ENCODE measurements at places on chromosomes 12 and 14. TPM values are rescaled to one million over a fixed set of nuclear protein-coding genes. Genes with fewer than 3 reads are reported as not detected.

DNA sequence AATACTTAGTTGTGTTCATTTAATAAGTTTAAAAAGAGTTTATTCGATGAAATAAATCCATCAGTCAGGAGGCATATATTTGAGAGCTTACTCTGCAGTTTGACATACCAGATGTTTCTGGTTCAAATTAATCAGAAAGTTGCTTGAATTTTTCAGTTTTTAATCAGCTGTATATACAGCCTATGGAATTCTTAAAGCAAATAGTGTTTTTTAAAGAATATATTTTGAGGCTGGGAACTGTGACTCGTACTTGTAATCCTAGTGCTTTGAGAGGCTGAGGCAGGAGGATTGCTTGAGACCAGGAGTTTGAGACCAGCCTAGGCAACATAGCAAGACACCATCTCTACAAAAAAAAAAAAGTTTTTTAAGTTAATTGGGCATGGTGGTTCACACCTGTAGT is 112.1 kb downstream of the MON2 start:
- peaks cover 8% of the 10 kb centered on the region for H3K4me1 ChIP-seq
- H3K27me3 ChIP-seq: no peaks in the 10 kb centered on the region
- H3K4me3 ChIP-seq: no peak overlapping the region
- peaks cover 12% of the 10 kb centered on the region for H3K36me3 ChIP-seq

- H3K36me3 ChIP-seq: peaks cover 2% of the 10 kb centered on the region
- no peaks in the 10 kb centered on the region for H3K4me1 ChIP-seq
- peaks cover 27% of the 10 kb centered on the region for H3K27me3 ChIP-seq
- no peak for DNase-seq
- H3K4me3 ChIP-seq: no peak overlapping the region
Measured at GRCh38 chr12:131671276-131671675, 39.6 kb upstream of the SFSWAP start.

GRCh38 chr12:49560695-49561094 is 7.2 kb downstream of the MCRS1 start:
- peaks cover 11% of the 10 kb centered on the region for H3K4me1 ChIP-seq
- H3K27me3 ChIP-seq: no peaks in the 10 kb centered on the region
- H3K36me3 ChIP-seq: peaks cover 36% of the 10 kb centered on the region

DNA sequence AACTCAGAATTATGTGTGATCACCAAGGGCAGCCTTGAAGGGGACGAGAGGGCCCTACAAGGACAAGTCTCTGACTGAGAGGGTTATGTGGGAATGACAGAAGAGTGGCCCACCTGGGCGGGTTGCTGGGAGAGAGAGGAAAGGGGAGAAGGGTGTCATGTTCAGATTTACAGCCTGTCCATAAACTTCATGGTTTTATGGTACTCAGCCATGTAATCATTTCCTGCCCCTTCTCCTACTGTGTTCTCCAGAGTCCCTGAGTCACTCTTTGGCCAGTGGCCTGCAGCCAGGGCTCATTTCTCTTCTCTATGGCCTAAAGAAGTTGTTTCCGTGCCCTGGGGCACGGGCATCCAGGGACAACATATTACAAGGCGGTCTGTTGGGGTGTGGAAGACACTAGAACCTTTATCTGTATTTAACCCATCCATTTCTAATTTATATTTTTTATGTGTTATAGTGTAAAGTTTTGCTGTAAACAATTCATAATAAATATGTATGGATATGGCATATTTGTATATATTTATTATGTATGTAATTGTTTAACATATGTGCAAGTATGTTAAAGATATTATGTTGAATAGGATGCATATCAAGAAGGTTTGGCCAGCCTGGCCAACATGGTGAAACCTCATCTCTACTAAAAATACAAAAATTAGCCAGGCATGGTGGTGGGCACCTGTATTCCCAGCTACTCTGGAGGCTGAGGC is 26.9 kb downstream of the DDX47 start:
- no peaks in the 10 kb centered on the region for H3K27me3 ChIP-seq
- H3K4me1 ChIP-seq: peaks cover 34% of the 10 kb centered on the region
- DNase-seq: no peak
- H3K4me3 ChIP-seq: no peak overlapping the region
- peak overlapping the region; percentile 92 for H3K27ac ChIP-seq
- no peaks in the 10 kb centered on the region for H3K36me3 ChIP-seq

The RASSF9 gene
- total RNA-seq: 0.44 TPM

The C3AR1 gene
- 0.27 TPM for total RNA-seq

DNA sequence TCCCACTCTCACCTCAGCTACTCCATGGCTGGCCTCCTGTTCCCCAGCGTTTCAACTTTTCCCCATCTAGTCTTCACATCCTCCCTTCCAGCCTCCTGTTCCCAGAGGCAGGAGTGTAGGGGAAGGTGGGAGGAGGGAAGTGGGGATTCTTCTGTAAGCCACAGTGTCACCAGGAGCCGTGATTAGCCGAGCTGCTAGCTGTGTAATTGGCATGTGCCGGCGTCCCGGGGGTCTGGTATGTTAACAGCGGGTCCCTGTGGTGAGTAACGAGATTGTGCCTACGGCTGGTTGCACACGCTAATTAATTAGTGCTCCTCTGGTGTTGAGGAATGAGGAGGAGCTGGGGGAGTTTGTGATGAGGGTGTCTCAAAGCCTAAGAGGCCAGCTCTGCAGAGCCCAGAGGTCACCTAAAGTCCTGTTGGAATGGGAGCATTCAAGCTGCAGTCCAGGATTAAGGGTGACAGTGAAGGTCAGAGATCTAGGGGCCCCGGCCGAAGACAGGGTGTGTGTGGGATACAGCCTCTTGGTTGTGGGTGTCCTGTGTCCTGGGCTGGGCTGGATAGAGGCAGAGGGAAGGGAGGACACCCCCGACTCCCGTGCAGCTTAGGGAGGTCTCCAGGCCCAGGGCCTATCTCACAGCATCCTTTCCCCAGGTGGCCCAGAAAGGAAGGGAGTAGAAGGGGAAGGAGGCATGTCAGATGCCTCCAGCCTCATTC is 10.0 kb upstream of the CALCOCO1 start:
- peaks cover 48% of the 10 kb centered on the region for H3K27me3 ChIP-seq
- peaks cover 19% of the 10 kb centered on the region for H3K4me1 ChIP-seq
- H3K36me3 ChIP-seq: no peaks in the 10 kb centered on the region

DNA sequence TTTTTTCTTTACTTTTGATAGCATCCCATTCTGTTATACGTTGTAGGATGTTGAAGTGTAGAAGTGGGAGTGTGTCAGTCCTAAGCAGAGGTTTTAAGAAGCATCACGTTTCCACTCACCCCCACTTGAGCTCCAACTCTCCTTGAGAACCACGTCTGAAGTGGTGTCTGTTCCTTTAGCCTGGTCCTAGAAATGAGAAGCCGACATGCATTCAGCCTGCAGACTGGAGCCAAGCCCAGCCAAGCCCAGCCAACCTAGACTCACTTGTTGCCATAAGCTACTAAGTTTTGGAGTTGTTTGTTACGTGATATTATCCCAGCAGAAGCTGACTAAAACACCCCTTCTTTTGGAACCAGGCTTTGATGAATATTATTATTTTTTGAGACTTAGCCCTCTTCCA is 4.4 kb upstream of the ELK3 start:
- no peaks in the 10 kb centered on the region for H3K27me3 ChIP-seq
- no peak for DNase-seq
- H3K4me1 ChIP-seq: no peaks in the 10 kb centered on the region
- H3K36me3 ChIP-seq: peaks cover 2% of the 10 kb centered on the region
- H3K27ac ChIP-seq: no peak overlapping the region
- H3K4me3 ChIP-seq: no peak overlapping the region

The DCN gene
- 2,473 TPM for total RNA-seq

DNA sequence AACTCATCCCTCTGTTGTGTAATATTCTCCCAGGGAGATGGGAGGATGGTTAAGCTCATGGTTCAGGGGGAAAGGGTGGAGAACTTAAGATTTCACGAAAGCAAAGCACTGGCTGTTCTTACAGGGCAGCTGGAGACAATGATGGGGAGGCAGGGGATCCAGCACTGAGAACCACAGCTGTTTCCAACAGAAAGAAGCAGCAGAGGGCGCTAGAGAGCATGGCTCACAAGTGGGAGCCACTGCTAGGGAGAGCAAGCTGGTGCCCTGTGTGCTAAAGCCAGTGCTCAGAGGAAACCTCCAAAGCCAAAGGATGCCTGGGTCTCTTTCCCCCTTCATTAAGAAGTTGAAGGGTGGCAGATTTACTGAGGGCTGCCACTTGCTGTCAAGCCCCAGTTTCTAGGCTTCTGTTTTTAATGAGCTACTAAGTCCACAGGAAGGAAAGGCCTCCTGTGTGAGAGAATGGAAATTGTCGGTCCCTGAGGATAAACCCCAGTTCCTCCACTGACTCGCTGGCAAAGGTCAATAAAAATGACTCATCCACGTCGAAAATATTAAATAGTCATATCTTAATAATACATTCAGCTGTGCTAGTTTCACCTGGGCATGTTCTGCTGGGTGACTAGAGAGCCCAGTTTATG is 199.7 kb downstream of the ANO2 start:
- peaks cover 2% of the 10 kb centered on the region for H3K27me3 ChIP-seq
- H3K27ac ChIP-seq: no peak overlapping the region
- H3K36me3 ChIP-seq: no peaks in the 10 kb centered on the region
- DNase-seq: no peak
- H3K4me3 ChIP-seq: no peak overlapping the region

- no peak overlapping the region for H3K4me3 ChIP-seq
- peaks cover 59% of the 10 kb centered on the region for H3K36me3 ChIP-seq
- H3K4me1 ChIP-seq: no peaks in the 10 kb centered on the region
- no peak overlapping the region for H3K27ac ChIP-seq
- no peaks in the 10 kb centered on the region for H3K27me3 ChIP-seq
Measured at GRCh38 chr14:62081012-62081612, 318.9 kb downstream of the SNAPC1 start.

The TSFM gene
- 21.3 TPM for total RNA-seq

GRCh38 chr12:111386885-111387284 is 18.0 kb upstream of the PHETA1 start:
- no peak overlapping the region for H3K27ac ChIP-seq
- DNase-seq: no peak
- no peak overlapping the region for H3K4me3 ChIP-seq
- no peaks in the 10 kb centered on the region for H3K4me1 ChIP-seq
- H3K36me3 ChIP-seq: no peaks in the 10 kb centered on the region

DNA sequence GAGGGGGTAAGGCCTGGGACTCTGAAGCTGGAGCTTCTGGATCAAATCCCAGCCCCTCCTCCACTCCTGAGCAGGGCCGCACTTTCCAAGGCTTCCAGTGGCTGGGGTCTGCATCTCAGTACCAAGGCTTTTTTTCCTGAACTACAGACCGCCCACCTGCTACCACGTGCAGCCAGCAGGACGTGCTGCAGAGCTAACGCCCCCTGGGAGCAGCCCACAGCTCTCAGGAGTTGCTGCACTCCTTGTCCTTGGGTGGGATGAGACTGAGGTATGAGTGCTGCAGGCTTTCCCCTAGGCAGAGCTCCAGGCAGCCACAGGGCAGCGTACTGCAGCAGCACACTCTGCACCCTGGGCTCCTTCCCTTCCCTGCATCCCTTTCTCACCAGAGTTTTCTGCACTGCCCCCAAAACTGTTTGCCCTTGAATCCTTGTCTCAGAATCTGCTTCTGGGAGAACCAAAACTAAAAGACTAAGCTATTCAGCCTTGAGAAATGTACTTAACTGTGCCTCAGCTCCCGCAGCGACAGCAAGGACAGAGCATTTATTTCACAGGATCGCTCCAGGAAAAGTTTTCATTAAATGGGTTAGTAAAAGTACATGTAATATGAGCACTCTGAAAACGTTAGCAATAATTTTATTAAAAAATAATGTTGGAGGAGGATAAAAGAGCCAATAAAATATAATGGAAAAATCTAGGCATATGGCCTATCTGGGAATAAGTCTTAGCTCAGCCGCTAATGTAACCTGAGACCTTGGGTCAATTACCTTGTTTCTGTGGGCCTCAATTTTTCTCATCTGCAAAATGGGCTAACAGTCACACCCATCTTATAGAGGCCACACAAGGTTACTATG is 25.5 kb downstream of the RBM19 start:
- no peak for DNase-seq
- H3K27me3 ChIP-seq: no peaks in the 10 kb centered on the region
- H3K4me3 ChIP-seq: no peak overlapping the region
- no peaks in the 10 kb centered on the region for H3K4me1 ChIP-seq
- H3K36me3 ChIP-seq: peaks cover 34% of the 10 kb centered on the region
- no peak overlapping the region for H3K27ac ChIP-seq

The TAS2R43 gene
- 0.22 TPM for total RNA-seq

DNA sequence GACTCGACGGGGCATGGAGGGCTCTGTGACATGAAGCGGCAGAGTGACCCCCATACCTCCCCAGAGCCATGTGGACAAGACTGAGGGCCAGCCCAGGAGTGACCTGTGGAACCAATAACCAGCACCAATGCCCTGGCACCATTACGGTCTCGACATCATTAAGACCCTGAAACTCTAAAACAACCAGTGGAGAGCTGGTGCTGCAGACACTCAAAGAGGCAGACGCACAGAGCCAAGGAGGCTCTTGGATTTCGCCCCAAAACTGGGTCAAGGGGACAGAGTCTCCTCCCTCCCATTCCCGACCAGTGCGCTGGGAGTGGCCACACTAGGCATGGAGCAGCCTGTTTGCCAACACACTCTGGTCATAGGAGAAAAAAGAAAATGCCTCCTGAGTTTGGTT is 41.6 kb upstream of the VASH1 start:
- no peak overlapping the region for H3K27ac ChIP-seq
- no peaks in the 10 kb centered on the region for H3K36me3 ChIP-seq
- H3K4me1 ChIP-seq: peaks cover 12% of the 10 kb centered on the region

GRCh38 chr12:100830003-100830795 is 35.6 kb downstream of the ANO4 start:
- no peaks in the 10 kb centered on the region for H3K4me1 ChIP-seq
- H3K4me3 ChIP-seq: no peak overlapping the region

- DNase-seq: no peak
- peaks cover 18% of the 10 kb centered on the region for H3K36me3 ChIP-seq
- no peak overlapping the region for H3K27ac ChIP-seq
- H3K4me1 ChIP-seq: no peaks in the 10 kb centered on the region
- H3K4me3 ChIP-seq: no peak overlapping the region
- no peaks in the 10 kb centered on the region for H3K27me3 ChIP-seq
Measured at GRCh38 chr14:76073717-76074116, 78.0 kb upstream of the GPATCH2L start.

The IAPP gene
- not detected for total RNA-seq

DNA sequence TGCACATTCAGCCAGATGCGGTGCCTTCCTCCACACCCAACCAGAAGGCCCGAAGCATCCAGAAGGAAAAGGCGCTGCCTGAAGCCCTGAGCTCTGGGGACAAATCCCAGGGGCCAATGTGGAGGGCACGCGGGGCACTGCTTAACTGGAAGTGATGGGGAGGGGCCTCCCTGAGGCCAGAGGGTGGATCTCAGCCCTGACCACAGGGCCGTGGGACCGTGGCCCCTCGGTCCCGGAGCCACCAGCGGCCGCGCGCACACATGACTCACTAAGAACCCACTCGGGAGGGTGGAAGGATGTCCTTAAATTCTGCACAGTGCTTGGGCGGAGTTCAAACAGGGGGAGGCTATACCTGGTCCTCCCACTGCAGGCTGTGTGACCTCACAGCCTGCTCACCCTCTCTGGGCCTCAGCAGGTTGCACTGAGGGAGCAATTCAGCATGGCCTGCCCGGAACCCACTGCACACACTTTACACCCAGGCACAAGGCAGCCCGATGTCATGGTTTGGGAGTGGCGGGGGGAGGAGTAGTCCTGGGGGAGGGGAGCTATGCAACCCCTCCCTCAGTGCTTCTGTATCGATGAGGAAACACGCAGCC is 89.5 kb downstream of the RFLNA start:
- H3K27me3 ChIP-seq: no peaks in the 10 kb centered on the region
- peak overlapping the region; percentile 94 for H3K27ac ChIP-seq
- H3K36me3 ChIP-seq: peaks cover 17% of the 10 kb centered on the region
- peaks cover 71% of the 10 kb centered on the region for H3K4me1 ChIP-seq
- peak overlapping the region; percentile 98 for H3K4me3 ChIP-seq

- H3K27me3 ChIP-seq: no peaks in the 10 kb centered on the region
- H3K4me3 ChIP-seq: peak overlapping the region; percentile 93
- peaks cover 56% of the 10 kb centered on the region for H3K4me1 ChIP-seq
- DNase-seq: no peak
Measured at GRCh38 chr12:92145481-92145730, 240 bp downstream of the BTG1 start.

The PTPRR gene
- not detected for total RNA-seq

The C14orf180 gene
- not detected for total RNA-seq

The RNASE3 gene
- not detected for total RNA-seq

The GPR162 gene
- 4.2 TPM for total RNA-seq

The PMCH gene
- not detected for total RNA-seq
